IPS-NIHi11 (cell line): ENCODE measurements at places on chromosomes 13 and 19.

DNA sequence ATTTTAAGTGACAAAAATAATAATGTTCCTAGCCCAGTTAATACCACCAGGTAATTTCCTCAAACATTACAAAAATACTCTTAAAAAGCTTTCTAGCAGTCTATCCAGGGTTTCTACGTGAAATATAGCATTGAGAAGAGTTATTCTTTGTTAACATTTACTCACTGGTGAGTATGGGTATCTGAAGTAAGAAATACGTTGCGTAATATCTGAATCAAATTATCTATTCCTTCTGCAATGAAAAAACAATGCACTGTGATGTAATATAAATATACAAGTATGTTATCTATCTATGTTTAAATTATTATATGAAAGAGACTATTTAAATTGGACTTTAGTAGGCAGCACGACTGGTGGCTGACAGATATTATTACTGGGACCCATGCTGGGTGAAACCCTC, 5.7 kb upstream of the IGFL2 start:
- no peak for DNase-seq

- peak; percentile 25 for DNase-seq
These were observed 38.9 kb downstream of the STOML3 start for GRCh38 chr13:38951525-38952313.

- no peak for DNase-seq
These were observed 2.4 kb downstream of the PLEKHJ1 start for GRCh38 chr19:2233601-2234280.

- no peak for DNase-seq
These were observed 59.4 kb upstream of the TSHZ3 start for GRCh38 chr19:31408460-31409124.

DNA sequence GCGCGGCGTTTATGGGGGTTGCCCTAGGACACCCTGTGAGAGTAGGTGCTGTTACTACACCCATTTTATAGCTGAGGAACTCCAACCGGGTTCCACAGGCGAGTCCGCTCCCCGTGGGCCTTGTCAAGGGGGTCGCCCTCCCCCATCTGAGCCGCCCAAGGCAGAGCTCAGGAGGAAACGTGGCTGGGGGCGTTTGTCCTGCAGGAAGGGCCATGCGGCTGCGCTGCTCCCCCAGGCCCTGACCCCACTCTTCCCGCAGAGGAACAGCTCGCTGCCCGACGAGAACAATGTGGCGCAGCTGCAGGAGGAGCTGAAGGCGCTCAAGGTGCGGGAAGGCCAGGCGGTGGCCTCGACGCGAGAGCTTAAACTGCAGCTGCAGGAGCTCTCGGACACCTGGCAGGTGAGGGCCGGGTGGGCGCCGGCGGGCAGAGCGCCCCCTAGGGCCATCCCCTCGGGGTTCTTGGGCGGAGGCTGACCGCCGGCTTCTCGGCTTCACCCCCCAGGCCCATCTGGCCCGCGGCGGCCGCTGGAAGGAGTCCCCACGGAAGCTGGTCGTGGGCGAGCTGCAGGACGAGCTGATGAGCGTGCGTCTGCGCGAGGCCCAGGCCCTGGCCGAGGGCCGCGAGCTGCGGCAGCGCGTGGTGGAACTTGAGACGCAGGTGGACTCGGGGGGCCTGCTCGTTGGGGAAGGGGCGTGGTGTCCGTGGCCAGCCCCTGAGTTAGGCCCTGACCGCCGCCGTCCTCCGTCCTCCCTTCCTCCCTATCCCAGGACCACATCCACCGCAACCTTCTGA, 12.4 kb downstream of the PRR36 start:
- peak; percentile 76 for DNase-seq

DNA sequence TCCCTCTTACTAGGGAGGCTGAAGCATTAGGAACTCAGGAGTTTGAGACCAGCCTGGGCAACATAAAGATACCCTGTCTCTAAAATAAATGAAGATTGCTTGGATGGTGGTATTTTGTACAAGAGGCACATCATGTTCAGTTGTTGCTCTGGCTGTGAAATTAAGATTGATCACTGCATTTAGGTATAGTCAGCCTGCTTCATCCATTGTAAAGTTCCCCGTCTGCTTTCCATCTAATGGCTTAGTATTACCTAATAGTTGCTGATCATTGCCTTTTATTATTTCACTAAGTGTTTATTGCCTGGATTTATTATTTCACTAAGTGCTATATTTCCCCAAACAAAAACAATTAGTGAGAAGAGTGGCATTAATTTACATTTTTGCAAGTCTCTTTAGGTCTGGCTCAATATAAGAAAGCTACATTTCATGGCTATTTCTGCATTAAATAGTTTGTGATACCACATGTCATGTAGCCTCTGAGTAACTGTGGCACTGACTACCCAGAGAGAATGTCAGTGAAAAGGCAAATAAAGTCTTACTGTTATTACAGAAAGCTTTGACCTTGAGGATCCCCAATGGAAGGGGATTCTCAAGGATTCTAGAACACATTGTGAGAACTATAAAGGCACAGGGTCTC, 45.0 kb upstream of the ZMYM5 start:
- no peak for DNase-seq

- no peak for DNase-seq
These were observed 336.5 kb downstream of the MZT1 start for GRCh38 chr13:72390909-72391308.

DNA sequence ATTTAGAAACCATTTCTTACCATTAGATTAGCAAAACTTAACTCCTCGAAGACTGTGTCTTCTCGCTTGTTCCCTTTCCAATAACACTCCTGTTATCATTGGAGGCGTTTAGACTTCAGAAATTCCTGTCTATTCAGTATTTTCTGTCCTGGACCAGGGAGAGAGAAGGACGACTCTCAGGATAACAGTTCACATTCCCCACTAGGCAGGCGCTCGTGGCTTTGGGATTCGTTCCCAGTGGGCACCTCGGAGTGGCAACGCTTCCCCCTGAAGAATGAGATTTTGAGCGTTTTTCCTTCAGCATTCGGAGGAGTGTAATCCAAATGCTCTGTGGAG, 429 bp upstream of the ZNF225 start:
- DNase-seq, result no peak

DNA sequence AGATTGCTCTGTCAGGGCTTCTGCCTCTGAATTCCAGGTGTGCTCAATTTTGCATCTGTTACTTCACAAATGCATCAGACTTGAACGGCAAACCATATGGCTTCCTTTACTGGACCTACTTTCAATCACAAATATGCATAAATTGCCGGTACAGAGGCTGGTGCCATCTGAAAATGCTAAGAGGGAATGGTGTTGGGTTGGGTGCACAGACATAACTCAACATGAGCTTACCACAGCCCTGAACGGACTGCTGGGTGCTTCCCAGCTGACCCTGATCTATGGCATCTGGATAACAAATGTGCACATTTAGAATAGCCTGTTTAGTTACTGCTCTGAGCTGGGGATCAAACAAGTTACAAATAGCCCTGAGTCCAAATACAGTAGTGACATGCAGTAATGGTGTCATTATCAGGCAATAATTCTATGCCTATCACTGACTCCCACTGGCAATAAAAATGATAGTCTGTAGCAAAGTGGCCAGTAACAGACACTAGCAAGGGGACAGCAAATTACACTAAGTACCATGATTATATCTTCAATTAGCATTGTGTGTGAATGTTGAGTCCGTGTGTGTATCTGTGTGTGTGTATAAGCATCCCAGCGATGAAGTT, 927.3 kb downstream of the DIAPH3 start:
- no peak for DNase-seq

- DNase-seq, result no peak
These were observed 89.2 kb downstream of the CACNA1A start for GRCh38 chr19:13417054-13417453.

- DNase-seq, result no peak
These were observed 3.7 kb upstream of the DOCK9 start for GRCh38 chr13:98981369-98982080.

DNA sequence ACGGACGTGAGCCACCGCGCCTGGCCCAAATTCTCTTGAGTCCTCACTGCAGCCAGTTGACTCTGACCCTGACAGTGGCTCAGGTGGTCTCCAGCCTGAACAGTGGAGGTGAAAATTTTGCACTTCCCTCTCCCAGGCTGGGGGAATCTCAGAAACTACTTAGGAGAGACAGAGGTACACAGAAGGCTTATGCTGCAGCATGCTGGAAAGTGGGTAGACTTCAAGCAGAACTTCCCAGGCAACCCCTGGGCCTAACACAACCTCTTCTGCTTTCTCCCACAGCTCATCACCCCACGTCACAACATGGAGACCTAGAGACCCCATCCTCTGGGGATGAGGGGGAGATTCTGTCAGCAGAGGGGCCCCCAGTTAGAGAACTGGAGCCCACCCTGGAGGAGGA, 14.4 kb downstream of the NCAN start:
- no peak for DNase-seq

- DNase-seq, result peak; percentile 33
These were observed 164.7 kb downstream of the KATNAL1 start for GRCh38 chr13:30142486-30143211.

DNA sequence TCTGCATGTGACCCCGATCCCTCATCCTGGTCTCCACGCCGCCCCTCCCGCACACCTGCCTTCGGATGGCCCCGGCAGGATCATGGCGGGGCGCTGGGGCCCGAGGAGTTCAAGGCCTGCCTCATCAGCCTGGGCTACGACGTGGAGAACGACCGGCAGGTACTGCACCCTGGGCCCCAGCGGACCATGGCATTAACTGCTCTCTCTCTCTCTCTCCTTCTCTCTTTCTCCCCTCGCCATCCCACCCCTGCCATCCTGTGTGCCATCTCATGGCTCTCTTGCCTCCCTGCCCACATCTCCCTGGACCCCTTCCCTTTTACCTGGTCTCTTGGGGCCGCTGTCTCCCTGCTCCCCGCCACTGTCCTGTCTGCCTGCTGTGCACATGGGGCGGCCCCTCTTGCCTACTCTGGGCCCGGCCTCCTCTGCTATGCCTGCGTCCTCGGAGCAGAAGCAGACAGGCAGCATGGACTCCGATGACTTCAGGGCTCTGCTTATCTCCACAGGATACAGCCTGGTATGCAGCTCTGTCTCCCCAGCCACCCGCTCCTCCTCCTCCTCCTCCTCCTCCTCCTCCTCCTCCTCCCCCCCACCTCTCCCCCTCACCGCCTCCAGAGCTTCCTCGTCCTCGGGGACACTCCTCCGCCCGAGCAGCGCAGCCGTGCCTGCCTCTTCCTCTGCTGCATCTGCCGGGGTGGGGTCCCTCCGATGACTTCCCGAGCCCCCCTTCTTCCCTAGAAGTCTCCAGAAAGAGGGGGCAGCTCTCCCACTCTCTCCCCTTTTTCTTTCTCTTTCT, 16.2 kb downstream of the CAPN12 start:
- no peak for DNase-seq

GRCh38 chr13:39100996-39101738, 62.9 kb downstream of the NHLRC3 start:
- DNase-seq, result no peak

GRCh38 chr13:97192166-97192565, 30.0 kb upstream of the MBNL2 start:
- no peak for DNase-seq

- peak; percentile 21 for DNase-seq
These were observed 16.6 kb downstream of the SPACA7 start for GRCh38 chr13:112392719-112393118.

GRCh38 chr13:91722267-91722884, 324.0 kb downstream of the GPC5 start:
- peak; percentile 23 for DNase-seq

DNA sequence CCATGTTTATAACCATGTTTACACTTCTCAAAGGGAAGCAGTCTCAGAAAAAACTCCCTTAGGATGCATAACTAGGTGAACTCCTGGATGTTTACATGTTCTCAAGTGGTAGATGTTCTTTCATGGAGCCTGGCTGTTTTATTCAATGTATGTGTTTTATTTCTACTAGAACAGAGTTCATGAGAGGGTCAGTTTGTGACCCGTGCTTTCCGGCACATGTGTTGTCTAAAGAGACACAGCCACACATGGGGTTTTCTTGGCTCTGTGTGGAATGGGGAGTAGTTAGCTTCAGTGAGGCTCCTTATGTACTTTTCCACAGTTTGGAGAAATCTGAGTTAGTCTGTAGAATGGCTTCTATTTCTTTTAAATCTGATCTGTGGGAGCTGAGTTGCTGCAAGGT, 60.9 kb downstream of the ATP8A2 start:
- DNase-seq, result no peak

DNA sequence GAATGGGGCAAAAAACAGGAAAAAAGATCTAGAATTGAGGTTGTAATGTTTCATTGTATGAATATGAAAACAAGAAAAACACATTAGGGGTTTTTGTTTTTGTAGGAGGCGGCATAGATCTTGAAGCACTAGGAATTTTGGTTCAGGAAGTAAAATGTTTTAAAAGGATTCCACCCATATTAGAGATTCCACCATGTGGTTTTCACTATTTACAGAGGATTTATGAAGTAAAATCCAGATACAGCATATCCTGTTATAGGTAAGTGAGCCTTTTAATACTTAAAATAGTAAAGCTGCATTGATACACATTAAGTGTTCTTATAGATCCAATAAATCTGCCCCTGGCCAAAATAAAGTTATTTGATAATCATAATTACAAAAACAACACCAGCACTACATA, 61.4 kb downstream of the MICU2 start:
- no peak for DNase-seq

DNA sequence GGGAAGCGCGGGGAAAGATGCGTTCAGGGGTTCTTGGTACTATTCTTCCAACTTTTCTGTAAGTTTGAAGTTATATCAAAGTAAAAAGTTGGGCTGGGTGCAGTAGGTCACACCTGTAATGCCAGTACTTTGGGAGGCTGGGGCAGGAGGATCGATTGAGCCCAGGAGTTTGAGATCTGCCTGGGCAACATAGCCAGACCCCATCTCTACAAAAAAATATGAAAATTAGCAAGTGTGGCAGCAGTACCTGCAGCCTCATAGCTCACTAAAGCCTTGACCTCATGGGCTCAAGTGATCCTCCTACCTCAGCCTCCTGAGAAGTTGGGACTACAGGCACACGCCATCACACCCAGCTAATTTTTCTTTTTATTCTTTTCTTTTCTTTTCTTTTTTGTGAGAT, 12.4 kb upstream of the ZNF77 start:
- DNase-seq, result no peak

GRCh38 chr13:60571571-60571970, 174.6 kb downstream of the TDRD3 start:
- DNase-seq, result no peak

DNA sequence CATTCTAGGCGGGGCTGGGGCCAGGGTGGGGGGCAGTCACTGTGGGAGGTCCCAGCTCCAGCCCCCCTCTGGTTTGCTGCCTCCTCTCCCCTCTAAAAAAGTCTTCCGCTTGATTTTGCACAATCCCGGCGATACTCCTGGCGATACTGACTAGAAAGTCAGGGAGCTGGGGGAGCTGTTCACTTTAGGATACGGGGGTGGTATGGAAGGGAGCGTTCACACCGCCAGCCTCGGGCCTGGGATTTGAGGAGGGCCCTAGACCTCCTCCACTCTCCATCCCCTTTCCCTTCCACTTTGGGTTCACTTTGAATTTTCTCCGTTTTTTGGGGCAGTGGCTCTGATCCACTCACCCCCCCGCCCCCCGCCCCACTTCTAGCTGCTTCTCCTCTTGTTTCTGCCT, 35.0 kb downstream of the KEAP1 start:
- DNase-seq, result no peak

- no peak for DNase-seq
These were observed 52.3 kb downstream of the MRPL57 start for GRCh38 chr13:21228738-21229137.

- no peak for DNase-seq
These were observed 1.3 kb downstream of the ZNF175 start for GRCh38 chr19:51572410-51572809.

- DNase-seq, result no peak
These were observed 13.7 kb upstream of the GPR183 start for GRCh38 chr13:99320693-99321481.
